Activated CD4-positive, CD25-positive, alpha-beta regulatory T cell treated with anti-CD3 and anti-CD28 coated beads, Interleukin-2, amount 50 U/mL, for 16 hours (primary cell): ENCODE measurements at places on chromosomes 1 and 21.
A peak's percentile ranks its signal among the peaks of the same experiment; 100 is the strongest.

- DNase-seq, result no peak
These were observed 119.6 kb downstream of the LRRC53 start for GRCh38 chr1:74392840-74393239.

DNA sequence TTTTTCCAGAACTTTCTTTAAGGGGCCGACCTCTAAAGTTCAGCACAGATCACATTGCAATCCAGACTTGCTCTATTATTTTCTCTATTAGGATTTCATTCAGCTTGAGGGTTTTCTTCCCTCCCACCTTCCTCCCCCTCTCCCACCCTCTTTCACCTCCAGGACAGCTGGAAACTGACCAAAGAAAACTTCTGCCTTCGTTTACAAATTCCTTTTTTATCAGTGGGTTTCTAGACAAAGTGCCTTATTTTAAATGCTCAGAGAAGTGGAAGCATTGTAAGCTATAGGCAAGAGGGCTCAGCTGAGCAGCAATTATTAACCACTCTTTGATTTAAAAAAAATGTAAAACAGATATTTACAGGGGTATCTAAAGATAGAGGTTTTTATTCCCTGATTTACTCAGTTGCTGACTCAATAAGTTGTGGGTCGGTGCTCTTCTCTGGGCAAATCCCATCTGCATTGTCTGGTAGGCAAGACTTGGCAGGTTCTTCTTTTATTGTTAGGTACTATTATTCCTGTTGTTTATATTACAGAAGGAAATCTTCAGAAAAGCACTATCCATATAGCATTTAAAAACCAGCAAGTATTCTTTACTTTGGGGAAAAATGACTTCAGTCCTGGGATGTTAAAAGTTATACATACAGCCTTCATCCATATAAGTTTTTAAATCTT is 277.0 kb upstream of the C1orf105 start:
- DNase-seq, result no peak

DNA sequence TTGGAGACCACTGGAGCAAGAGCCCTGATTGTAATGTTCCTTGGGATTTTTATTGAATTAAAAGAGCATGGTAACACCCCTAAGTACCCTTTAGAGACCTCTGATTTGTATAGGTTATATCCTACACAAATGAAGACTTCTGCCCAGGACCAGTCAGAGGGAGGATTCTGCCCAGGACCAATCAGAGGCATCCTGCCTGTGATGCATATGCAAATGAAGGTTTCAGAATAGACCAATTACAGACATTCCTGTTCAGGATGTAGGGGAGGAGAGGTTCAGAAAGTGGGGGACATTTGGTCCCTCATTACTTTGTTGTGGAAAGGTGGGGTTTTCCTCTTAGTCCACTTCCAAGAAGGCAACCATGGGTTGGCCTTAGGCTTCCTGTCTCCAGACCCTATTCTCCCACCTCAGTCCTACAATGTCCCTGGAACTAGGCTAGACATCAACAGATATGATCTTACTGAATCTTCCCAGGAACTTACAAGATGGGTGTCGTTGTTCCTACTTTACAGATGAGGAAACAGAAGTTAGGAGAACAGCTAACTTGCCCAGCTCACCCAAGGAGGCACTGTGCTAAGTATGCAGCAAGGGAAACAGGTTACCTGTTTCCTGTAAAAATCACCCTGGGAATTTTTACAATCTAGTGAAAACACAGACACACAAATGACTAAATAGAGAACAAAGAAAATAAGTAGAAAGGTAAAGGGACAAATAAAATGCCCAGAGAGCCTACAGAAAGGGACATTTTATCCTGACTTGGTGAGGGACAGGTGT is 36.8 kb upstream of the SFPQ start:
- DNase-seq, result no peak

DNA sequence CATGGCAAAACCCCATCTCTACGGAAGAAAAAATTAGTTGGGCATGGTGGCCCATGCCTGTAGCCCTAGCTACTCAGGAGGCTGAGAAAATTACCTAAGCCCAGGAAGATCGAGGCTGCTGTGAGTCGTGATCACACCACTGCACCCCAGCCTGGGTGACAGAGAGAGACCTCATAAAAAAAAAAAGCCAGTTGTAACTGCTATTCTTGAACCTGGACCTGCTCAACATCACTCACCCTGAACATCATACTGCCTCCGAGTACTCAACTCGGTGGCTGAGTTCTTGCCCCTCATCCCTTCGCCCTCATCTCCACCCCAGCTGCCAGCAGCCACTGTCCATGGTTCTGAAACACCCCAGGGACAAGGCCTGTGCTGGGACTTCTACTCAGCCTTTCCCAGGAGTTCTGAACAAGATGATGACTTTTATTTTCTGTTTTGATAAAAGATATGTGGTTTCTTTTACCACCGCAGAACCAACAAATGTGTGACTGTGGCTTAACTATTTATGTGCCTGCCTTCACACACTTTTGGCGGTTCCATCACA is 5.4 kb upstream of the DISP3 start:
- DNase-seq, result no peak

DNA sequence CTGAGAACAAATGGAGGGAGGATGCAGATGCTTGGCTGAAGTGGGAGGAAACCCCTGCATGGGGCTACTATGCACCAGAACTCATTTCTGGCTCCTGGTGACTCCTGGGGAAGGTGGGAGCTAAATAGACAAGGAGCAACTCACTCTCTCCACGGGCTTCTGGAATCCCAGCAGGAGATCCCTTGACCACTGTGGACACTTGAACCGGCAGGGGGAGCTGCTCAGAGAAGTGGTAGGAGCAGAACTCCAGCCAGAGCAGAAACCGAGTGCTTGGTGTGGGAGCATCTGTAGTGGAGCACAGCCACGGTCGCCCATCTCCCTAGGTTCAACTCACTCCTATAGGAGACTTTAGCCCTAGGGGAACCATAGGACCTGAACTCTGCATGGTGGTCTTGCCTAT is 205.6 kb upstream of the GJB5 start:
- no peak for DNase-seq

DNA sequence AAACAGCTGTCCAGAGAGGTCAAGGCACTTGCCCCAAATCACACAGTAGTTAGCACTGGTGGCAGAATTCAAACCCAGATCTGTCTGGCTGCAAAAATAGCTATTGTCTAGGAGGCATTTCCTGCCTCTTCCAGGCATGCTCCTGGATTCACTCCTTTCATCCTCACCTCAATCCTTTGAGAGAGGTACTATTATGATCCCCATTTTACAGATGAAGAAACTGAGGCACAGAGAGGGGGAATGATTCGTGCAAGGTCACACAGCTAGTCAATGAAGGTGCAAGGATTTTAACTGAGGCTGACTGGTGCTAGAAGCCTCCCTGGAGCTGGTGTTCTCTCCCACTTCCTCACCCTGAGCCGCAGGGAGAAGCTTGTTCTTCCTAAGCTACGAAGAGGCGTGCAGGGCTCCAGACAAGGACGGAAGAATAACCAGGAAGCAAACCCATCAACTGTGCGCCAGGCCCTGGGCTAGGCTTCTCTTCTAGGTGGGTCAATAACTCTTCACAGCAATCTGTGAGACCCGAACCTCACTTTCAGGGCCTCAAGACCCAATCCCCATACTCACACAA is 631 bp upstream of the LAPTM5 start:
- no peak for DNase-seq

DNA sequence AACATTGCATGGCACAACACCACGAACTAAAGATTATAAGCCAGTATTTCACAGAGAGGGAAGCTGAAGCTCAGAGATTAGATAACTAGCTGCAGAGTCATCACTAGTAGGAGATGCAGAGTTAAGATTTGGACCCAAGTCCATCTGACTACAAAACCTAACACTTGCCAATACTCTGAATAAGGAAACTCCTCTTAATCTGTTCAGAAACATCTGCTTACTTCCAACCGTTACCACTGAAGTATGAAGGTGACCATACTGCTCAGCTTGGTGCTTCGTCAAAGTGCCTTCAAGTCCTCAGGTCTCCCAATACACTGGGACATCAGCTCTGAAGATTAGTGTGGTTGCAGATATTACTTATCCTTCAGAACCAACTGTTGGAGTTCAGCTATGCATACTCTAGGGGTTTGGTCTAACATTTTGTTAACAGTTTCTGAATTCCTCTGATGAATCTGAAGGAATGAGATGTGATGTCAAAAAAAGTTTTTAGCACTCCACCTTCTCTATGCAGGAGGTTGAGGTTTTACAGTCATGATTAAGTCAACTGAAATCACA is 179.6 kb downstream of the TPR start:
- no peak for DNase-seq

DNA sequence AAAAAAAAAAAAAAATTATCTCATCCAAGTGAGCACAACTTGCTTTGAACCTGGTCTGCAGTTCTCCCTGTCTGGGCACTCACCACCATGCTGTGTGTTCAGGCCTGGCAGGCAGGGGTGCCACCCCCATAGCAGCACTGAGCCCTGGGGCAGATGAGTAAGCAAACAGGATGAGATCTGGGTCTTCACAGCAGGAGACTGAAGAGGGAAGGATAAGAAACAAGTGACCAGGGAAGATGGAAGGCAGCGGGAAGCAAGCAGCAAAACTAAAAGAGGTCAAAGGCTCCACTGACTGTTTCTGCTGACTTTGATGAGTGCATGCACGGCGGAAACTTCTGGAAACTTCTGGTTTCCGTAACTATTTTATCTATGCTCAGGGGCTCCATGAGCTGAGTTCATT is 133.5 kb upstream of the SOD1 start:
- no peak for DNase-seq

DNA sequence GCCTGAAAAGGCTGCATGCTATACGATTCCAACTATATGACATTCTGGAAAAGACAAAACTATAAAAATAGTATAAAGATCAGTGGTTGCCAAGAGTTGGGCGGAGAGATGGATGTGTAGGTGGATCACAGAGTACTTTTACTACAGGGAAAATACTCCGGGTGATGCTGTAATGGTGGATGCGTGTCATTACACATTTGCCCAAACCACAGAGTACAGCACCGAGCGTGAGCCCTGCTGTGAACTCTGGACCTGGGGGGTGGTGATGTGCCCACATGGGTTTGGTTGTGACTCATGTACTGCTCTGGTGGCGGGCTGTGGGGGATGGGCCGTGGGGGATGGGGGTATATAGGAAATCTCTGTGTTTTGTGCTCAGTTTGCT is 162.7 kb upstream of the COL6A1 start:
- peak; percentile 44 for DNase-seq

DNA sequence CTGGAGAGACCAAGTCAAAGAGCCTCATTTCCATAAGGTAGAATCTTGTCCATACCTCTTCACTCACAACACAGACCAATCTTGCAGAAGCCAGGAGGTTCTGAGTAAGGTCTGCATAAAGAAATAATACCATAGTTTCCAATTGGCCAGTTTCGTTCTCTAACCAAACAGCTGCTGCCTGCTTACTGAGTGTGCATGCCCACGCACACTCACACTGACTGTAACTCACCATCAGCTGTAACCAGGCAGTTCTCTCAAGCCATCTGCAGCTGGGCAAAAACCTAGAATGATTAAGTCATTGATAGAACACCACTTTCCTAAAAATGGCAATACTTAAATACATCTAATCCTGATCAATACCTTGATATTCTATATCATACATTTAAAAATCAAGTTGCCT is 106.6 kb upstream of the VAV3 start:
- DNase-seq, result no peak

- no peak for DNase-seq
These were observed 682.6 kb downstream of the RWDD3 start for GRCh38 chr1:95916616-95917015.

DNA sequence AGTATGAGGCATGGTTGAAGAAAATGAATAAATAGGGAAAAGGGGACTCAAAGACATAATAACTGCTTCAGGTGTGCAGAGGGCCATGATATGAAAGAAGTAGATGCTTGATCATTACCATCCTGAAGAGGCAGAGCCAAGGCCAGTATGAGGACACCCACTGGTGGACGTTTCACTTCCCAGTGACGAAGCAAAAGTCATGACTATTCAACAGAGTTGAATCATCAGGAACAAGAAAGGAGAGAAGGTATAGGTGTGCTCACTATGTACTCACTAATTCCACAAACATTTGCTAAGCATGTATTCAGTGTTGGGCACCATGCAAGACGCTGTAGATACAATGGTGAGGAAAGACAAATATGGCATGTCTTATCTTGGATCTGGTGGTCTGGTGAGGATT is 319.2 kb upstream of the RUNX1 start:
- no peak for DNase-seq

GRCh38 chr1:230112782-230113181 is 45.7 kb downstream of the GALNT2 start:
- DNase-seq, result no peak

- DNase-seq, result no peak
These were observed 1.9 kb downstream of the TTF2 start for GRCh38 chr1:117061986-117062415.

GRCh38 chr1:22318279-22318981 is 133.2 kb upstream of the ZBTB40 start:
- no peak for DNase-seq

DNA sequence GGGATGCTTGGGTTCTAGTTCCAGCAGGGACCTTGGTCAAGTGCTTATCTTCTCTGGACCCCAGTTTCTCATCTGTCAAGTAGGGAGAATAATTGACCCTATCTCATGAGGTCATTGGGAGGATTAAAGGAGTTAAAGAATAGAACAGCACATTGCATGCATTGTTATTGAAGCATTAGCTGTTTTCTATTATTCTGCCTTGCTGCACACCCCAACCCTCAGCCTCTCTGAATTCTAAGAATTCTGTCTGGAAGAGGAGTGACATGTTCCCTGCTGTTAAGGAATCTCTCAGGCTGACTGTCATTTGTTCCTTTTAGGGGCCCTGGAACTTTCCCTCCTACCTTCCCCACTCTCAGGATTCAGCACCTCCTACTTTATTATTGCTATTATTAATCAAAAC is 73.9 kb downstream of the NENF start:
- DNase-seq, result no peak

GRCh38 chr1:5639106-5639722 is 353.0 kb downstream of the NPHP4 start:
- DNase-seq, result no peak

GRCh38 chr21:26637201-26637745 is 64.2 kb upstream of the CYYR1 start:
- no peak for DNase-seq

- DNase-seq, result no peak
These were observed 263.2 kb downstream of the KCTD3 start for GRCh38 chr1:215830226-215830810.

- DNase-seq, result no peak
These were observed 2.8 kb downstream of the NRIP1 start for GRCh38 chr21:15061747-15062605.

DNA sequence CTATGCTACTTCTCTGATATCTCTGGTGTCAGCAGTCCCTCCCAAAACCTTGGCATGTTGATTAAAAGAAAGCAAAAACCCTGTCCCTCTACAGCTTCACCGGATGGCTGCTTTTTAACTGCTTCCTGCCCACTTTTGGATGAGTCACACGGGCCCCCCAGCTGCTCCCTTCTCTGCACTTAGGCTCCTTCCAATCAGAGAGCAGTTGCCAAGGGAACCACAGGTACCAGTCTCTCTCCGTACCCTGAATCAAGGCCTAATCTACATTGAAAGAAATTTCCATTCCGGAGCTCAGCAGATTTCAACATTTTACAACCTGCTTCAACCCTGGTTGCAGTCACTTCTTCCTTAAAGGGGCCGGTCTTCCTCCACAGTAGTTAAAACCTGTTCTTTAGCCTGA is 70.6 kb upstream of the GJB5 start:
- no peak for DNase-seq

GRCh38 chr1:62439652-62440371 is 3.0 kb downstream of the USP1 start:
- no peak for DNase-seq

GRCh38 chr1:109361649-109362048 is 36.1 kb downstream of the SORT1 start:
- DNase-seq, result no peak
